ENCODE measurements at places on chromosomes 3 and 15.

DNA sequence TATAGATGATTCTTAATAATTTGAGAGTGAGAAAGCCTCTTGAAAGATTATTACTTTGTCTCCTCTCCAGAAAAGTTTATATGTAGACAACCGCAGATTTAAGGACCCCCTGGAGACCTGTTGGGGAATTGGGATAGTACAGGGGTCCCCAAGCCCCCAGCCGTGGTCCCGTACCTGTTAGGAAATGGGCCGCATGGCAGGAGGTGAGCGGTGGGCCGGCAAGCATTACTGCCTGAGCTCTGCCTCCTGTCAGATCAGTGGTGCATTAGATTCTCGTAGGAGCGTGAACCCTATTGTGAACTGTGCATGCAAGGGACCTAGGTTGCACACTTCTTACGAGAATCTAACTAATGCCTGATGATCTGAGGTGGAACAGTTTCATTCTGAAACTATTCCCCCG is 78.3 kb downstream of the PFN2 start:
- no peak for DNase-seq

- no peak for DNase-seq
These were observed 4.4 kb upstream of the SCN5A start for GRCh38 chr3:38653685-38654537.

DNA sequence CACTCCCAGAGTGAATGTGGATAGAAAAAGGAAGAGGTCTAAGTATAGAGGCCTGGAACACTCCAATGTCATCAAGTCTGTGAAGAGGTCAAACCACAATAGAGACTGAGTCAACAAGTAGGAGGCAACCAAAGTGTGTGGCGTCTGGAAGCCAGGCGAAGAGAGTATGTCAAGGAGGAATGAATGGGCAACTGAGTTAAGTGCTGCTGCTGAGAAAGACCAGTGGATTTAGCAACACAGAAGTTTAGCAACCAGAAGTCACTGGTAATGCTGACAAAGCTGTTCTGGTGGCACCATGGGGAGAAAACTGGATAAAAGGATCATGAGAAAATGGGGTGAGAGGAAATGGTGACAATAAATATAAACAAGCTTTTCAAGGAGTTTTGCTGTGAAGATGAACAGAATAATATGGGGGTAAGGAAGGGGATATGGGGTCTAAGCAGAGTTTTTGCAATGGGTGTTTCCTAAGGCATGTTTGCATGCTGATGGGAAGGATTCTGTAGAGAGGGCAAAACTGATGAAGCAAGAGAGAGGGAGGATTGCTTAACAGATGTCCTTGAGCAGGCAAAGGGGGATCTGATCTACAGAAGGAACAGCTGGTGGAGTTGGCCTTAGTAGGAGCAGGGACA is 38.4 kb downstream of the PCOLCE2 start:
- DNase-seq: no peak

DNA sequence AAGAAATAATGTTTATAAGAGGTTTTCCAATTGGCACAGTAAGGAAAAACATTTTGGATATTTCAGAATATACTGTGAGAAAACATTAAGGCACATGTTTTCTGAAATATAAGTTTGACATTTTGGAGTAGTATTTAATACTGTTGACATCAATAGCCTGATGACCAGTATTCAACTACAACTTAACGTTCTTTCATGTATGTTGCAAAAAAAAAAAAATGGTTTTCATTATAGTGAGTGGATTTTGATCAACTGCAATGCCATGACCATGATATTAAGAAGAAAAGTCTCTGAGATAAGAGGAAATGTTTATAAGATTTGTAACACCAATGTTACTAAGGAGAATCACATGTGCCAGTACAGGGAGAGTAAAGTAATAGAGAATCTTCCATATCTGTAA is 252.8 kb upstream of the RORA start:
- no peak for DNase-seq

- no peak for DNase-seq
These were observed 130.2 kb upstream of the STRIT1 start for GRCh38 chr3:155423526-155424322.

All from stimulated activated CD8-positive, alpha-beta memory T cell treated with anti-CD3 and anti-CD28 coated beads, Interleukin-4, amount 100 ng/mL, for 1 hour (primary cell).